ENCODE measurements at places on chromosomes 6 and 20.

GRCh38 chr6:4820704-4821276, 44.6 kb downstream of the CDYL start:
- no peak for DNase-seq

DNA sequence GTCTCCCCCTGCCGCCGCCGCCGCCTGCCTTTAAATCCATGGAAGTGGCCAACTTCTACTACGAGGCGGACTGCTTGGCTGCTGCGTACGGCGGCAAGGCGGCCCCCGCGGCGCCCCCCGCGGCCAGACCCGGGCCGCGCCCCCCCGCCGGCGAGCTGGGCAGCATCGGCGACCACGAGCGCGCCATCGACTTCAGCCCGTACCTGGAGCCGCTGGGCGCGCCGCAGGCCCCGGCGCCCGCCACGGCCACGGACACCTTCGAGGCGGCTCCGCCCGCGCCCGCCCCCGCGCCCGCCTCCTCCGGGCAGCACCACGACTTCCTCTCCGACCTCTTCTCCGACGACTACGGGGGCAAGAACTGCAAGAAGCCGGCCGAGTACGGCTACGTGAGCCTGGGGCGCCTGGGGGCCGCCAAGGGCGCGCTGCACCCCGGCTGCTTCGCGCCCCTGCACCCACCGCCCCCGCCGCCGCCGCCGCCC, 474 bp downstream of the CEBPB start:
- no peak for DNase-seq

DNA sequence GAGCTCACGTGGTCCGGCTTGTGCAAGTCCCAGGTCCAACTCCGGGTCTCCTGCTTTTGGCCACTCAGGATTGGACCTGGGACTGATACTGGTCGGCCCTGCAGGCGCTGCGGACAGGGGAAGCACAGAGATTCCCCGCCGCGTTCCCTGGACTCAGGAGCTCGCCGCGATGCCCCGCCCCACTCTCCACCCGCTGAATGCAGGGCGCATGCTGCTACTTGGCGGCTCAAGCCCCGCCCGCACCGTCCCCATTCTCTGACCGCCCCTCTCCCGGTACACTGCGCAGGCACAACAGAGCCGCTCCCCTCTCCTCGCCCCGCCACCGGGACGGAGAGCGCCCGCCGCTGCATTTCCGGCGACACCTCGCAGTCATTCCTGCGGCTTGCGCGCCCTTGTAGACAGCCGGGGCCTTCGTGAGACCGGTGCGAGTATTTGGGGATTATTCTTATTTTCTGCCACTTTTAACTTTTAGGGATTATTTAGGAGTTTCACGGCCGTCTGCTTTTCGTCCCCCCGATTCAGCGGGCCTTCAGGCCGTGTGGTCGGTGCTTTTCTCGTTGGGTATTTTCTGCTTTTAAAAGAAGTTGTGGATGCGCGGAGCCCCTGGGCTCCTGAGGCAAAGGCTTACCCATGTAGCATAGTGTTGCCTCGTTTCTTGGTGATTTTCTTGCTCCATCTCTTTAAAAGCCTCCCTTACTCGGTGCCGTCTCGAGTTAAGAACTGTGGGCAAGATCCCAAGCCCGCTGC, at the start of gene TMEM14C:
TSS of gene TMEM14C (plus strand) at position 251 of the 747 bp plus-strand sequence. CDS start 1,544 bp downstream, outside the sequence.
- peak; percentile 91 for DNase-seq

DNA sequence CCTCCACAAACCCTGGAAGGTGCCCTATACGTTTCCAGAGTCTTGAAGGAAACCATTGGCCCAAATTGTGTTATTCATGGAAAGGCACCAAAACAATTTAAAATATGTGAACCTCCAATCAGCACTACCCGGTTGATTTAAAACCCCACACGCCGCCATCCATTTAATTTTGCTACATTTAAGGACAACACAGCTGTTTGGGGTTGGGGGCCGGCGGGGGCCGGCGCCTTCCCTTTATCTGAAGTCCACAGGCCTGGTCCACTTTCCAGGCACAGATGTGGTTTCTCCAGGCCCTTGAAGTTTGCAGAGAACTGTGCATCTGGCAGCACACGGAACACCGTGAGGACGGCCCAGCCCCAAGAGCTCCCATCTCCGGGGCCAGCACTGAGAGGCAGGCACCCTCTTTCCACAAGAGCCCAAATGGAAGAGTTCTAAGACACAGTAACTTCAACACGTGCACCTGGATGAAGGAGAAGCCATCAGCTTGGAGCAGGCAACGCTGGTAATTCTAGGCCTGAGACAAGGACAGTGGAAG, 16.8 kb upstream of the FRMD1 start:
- no peak for DNase-seq

DNA sequence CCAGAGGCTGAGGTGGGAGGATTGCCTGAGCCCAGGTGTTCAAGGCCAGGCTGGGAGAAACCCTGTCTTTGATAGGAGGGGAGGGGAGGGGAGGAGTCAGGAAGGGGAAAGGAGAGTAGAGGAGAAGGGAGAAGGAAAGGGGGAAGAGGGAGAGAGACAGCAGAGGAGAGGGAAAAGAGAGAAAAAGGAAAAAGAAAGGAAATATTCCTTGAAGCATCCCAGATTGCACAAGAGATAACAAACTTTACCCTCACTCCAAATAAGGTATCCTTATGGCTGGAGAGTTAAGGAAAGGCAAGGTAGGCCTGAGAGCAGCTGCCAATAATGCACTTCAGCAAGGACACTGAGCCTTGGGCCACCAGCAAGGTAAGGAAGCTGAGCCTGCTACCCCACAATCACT, 166.3 kb upstream of the SLC22A16 start:
- no peak for DNase-seq

All from retinal pigment epithelial cell (primary cell).